DND-41 (cell line): ENCODE measurements at places on chromosomes 7 and 10.

DNA sequence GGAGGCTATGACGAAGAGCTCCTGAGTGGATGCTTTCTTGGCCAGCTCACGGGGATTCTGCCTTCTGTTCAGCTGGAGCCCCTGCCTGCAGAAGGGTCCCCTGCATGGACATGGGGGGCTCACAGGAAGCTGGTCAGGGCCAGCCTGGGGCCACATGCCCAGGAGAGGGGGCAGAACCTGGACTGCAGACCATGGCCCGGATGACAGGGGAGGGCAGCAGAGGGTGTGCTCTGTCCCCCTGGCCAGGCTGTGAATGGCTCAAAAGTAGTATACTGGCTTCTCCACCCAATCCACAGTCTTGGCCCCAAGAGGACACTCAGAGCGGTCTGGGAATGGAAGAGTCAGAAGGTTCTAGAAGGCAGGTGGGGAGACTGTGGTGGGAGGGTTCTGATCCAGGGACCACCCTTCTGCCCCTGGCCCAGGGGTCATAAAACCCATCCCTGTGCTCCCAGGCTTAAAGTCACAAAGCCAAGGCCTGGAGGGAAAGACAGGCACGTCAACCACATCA lies 40.3 kb downstream of the PPIF start:
- no peak for DNase-seq

GRCh38 chr10:27390681-27391080 lies 113.4 kb upstream of the RAB18 start:
- no peak for DNase-seq

GRCh38 chr7:143512488-143513340 lies 35.0 kb downstream of the TAS2R41 start:
- no peak for DNase-seq

DNA sequence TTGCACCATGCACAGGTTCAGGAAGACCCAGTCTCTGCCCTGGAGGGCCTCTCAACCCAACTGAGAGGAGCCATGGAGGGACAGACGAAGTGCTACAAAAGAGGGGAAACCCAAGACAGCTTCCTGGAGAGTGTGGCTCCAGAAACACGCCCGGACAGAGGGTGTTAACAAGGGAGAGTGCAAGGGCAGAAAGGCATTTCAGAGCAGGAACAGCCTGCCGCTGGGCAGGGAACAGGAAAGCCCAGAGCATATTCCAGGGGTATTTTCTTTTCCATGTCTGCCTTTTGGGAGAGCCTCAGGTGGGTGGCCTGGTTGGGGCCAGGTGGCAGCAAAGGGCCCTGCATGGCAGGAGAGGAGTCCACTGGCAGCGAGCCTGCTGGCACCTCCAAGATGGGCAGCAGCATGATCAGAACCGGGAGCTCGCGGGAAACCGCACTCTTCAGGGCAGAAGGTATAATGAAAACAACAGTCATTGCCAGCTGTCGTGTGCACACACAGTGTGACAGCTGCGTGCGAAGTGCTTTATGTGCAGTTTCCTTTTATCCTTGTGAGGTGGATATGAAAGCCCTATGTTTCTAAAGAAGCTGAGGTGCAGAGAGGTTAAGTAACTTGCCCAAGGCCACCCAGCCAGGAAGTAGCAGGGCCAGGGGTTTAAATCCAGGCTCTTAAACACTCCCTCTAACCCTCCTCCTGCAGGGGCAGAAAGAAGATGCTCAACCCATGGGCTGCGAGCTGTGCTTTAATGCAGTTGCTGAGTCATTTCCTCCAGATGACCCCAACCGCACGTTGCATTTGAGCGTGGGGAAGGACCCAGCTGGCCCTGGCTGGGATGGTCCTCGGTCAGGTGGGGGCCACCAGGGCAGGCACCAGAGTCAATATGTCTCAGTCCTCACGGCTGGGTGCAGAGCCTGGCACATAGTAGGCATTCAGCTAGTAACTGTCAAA lies 128.6 kb downstream of the OAT start:
- DNase-seq: no peak

DNA sequence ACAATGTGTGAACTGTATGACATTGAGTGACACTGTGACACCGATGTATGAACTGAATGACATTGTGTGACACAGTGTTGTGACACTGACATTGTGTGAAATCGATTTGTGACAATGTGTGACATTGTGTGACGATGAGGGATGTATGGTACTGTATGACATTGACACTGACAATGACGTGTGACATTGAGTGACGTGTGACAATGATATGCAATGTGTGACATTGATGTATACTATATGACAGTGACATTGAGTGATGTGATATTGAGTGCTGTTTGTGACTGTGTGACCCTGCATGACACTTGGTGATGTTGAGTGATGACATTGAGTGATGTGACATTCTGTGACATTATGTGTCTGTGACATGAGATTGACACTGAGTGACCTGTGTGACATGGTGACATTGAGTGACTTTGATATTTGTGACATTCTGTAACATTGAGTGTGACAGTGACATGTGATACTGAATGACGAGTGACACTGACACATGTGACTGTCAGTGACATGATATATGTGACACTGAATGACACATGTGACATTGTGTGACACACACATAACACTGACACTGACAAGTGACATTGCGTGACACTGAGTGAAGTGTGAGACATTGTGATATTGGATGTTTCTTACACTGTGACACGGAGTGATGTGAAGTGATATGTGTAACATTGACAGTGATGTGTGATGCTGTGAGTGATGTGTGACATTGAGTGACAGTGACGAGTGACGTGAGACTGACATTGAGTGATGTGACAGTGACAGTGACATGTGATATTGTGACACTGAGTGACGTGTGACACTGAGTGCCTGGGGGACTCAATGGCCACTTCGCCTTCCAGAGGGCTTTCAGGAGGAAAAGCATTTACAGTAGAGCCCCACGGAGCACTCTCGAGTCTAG lies 167.5 kb downstream of the PRKAG2 start:
- no peak for DNase-seq
